Activated T-helper 1 cell treated with anti-CD3 and anti-CD28 coated beads, Interleukin-12 subunit alpha, Interleukin-12 subunit beta, Interleukin-2, Interleukin-4 antibody, amounts not matched to agents 30 ng/mL and 10 ng/mL and 1 ng/mL, durations not matched to agents 14 hours and 24 hours and 36 hours (primary cell): ENCODE measurements at places on chromosomes 3 and 15.

DNA sequence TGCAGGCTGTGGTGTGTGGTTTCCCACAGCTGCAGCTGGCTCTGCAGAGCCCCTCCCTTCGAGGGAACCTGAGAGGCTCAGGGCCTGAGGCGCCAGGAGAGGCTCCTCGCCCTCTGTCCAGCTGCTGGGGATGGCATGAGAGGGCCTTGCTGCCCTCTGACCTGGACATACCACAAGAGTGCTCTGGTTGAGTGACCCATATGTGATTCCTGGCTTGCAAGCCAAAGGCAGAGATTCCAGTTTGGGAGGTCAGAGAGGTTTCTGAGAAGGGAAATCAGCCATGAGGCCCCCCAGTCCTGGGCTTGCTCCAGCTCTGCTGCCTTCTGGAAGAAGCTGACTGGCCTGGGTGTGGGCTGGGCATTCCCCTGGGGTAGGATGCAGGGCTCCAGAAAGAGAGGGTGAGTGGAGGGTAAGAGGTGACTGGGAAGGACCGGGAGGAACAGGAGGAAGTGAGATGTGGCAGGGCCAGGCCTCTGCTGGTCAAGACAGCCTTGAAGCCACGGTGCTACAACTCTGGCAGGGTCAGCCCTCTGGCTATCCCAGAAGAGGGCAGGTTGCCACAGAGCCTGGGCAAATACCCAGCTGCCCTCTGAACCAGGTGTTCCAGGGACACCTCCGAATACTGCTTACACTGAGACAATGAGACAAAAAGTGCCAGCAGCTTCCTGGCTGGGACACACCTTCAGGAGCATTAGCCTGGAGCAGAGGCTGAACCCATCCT is 16.0 kb upstream of the SRP14 start:
- no peaks in the 10 kb centered on the region for H3K27me3 ChIP-seq
- peak; percentile 31 for DNase-seq
- no peak overlapping the region for H3K4me3 ChIP-seq

- H3K4me3 ChIP-seq = no peak overlapping the region
- DNase-seq = no peak
- no peak overlapping the region for H3K27ac ChIP-seq
- H3K4me1 ChIP-seq = no peaks in the 10 kb centered on the region
These were observed 165.0 kb downstream of the RSL24D1 start for GRCh38 chr15:55031727-55032126.

DNA sequence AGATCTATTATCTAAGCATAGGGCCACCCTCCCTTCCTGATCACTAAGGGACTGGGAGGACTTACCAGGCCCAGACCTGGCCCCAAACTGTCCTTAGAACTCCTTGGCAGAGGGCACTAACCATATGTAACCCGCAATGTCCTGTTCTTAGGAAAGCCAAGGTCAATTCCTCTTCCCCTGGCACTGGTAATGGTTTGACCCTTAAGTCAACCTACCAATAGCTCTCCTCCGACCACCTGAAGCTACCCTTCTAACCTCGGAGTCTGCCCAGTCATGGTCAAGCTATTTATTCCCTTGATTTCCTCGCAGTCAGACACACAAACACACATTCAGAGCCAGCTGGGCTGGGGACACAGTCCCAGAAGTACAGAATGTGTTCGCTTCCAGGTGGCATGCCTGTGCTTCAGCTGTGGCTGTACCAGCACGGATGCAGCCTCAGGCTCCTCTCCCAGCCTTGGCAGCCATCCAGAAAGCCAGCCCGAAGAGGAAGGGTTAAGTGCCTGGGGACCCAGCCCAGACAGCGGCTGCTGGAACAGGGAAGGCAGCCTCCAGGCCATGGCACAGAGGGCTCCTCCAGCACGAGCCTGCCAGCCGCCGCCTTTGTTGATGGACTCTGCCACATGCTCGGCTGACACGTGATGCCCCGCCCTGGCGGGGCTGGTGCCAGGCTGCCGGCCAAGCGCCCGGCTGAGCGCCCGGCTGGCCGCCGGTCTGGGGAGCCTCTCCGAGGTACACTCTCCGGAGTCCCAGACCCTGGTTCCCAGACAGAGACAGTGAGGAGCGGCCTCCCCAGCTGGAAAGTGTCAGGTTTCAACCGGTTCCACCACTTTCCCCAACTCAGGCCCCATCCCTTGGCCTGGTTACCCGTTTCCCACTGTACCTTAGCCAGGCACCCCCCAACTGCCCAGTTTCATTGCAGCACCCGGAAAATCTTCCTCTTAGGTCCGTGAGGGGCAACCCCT is 5.5 kb downstream of the BMF start:
- H3K27ac ChIP-seq = no peak overlapping the region
- peaks cover 86% of the 10 kb centered on the region for H3K4me1 ChIP-seq
- no peak overlapping the region for H3K4me3 ChIP-seq
- DNase-seq = no peak

DNA sequence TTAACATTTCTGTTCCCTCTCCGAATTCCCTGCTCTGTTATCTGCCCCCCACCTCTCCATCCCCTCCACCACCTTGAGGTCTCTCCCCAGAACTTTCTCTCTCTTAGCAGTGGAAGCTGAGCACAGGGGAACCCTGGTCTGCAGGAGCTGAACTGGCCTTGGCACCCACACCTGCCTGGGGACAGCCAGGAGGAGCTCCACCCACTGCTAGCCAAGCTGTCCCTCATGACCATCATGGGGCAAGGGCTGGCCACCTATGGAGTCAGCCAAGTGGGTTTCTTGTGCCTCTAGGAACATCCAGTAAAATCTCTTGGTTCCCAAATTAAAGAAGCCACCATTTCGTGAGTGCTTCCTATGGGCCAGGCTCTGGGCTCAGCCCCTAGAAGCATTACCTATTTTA is 276.4 kb upstream of the TLE3 start:
- peaks cover 39% of the 10 kb centered on the region for H3K27me3 ChIP-seq
- H3K4me1 ChIP-seq = no peaks in the 10 kb centered on the region
- no peaks in the 10 kb centered on the region for H3K36me3 ChIP-seq
- no peak overlapping the region for H3K4me3 ChIP-seq

DNA sequence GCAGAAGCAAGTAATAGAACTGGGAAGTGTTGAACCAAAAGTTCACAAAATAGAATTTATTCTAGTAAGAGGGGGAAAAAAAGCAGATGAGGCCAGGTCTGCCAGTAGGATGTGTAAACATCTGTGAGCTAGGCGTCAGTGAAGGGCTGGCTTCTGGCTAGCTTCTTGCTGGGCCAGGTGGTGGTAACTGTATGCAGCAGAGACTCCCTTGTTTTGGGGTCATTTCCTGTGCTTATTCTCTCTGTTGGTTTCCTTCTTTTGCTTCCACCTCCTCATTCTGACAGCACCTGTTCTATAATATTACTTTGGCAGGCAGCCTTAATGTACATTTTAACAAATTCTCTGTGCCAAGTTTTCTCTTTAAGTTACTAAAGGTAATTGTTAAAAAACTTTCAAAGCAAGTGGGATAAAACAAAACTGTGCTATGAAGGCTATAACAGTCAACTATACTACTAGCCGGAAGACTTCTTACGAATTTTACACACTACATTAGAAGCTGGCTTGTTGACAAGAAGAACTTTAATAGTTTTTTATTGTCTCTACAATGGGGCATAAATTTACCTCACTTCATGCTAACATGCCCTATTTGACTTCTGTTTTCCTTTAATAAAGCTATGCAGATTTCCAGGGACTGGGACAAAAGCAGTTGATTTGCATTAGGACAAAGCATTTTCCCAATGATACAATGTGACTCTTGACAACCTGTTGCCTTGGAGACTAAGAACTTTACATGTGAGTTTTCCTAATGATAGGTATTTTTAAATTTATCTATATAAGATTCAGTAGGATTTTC is 318.8 kb upstream of the NAALADL2 start:
- H3K36me3 ChIP-seq = no peaks in the 10 kb centered on the region
- DNase-seq = no peak
- no peak overlapping the region for H3K4me3 ChIP-seq
- H3K4me1 ChIP-seq = no peaks in the 10 kb centered on the region
- H3K27ac ChIP-seq = no peak overlapping the region
